ENCODE measurements at places on chromosomes 3 and 15. TPM values are rescaled to one million over a fixed set of nuclear protein-coding genes. Genes with fewer than 3 reads are reported as not detected.

DNA sequence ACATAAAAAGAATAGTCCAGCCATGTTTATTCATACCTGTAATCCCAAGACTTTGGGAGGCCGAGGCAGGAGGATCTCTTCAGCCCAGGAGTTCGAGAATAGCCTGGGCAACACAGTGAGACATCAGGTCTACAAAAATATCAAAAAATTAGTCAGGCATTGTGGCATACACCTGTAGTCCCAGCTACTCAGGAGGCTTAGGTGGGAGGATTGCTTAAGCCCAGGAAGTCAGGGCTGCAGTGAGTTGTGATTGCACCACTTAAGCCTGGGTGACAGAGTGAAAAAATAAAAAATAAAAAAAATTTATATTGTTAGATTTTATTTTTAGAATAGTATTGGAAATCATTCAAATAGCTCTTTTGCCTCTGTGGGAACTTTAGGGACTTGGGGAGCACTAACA is 12.8 kb upstream of the TM4SF1 start:
- DNase-seq, result no peak

DNA sequence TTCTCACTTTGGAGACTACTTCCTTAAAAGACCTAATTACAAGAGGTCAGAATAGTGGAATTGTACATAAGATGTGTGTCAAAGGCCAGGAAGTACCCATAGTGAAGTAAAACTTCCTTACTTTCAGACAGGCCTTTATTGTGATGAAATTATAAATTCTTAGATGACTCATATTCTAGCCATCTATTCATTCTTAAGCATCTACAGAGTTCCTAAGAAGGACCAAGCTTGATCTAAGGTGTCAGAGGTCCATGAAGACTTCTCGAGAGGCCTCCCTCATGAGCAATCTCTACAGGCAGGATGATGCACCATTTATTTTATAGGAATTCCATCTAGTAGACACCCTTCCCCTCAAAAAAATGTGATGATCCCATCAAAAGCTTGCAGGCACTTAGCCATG is 493.3 kb downstream of the MAGI1 start:
- peak; percentile 73 for DNase-seq

DNA sequence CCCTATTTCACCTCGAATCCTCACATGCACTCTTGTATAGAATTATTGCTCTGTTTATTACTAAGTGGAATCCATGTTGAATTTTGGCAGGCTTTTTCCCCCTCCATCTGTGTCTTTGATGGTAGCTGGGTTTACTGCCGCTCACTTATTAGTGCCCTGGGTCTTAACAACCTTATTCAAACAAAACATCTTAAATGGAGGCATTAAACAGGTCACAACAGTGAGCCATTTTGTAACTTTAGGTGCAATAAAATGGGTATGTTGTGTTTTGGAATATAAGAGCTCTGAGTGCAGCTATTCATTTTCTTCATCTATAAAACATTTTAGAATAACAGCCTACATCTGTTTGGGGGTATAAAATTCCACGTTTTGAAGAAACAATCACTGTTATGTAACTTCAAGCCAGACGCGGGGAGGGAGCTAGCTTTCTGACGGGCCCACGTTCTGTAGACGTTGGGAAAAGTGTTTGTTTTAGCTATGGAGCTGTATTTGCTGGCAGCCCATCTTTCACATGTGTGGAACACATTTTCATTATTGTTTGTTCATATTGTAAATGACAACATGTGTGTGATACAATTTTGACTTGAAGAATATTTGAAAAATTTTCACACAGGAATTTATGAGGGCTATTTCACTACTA is 122.0 kb downstream of the SLC25A26 start:
- DNase-seq, result no peak

DNA sequence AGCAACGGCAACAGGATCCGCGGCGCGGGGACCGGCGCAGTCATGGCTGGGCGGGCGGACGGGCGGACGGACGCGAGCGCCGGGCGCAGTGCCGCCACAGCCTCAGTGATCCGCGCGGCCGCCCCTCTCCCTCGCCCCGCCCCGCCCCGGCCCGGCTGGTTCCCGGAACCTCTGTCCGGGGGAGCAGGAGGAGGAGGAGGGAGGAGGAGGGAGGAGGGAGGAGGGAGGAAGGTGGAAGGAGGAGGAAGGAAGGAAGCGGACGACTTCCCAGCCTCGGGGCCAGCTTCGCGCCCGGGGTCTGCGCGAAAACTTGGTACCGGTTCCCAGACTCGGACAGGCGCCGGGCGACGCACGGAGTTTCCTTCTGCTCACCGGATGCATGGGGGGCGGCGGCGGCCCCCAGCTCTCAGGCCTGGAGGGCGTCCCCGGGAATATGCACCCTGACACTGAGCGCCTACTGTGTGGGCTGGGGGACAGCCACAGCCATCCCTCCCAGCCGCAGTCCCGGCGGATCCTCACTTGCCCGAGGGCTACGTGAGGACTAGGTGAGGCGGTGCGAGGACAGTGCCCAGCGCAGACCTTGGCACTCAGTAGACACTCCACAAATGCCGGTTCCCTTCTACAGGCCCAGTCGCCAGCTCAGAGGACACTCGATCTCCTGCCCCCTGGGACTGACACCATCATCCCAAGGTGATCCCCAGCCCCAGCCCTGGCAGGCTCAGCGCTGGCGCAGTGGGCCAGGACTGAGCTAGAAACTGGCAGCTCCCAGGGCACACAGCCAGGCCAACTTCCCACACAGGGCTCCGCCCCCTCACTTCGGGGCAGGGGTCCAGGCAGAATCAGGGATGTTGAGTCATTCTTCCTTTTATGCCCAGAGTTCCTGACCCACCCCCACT is at the start of gene SHISA5:
Gene SHISA5, minus strand, starts transcription at position 124 of the 896 bp plus-strand sequence. Its CDS starts 80 bp downstream, at position 44.
- peak; percentile 58 for DNase-seq

CCDC39 gene
- not detected for total RNA-seq

PCLAF gene
- 34.2 TPM for total RNA-seq

LMAN1L gene
- not detected for total RNA-seq

- DNase-seq, result no peak
Observed at GRCh38 chr15:63000706-63001105, 41.8 kb upstream of the TPM1 start.

DNAJB8 gene
- not detected for total RNA-seq

MASP1 gene
- 13.1 TPM for total RNA-seq

DNA sequence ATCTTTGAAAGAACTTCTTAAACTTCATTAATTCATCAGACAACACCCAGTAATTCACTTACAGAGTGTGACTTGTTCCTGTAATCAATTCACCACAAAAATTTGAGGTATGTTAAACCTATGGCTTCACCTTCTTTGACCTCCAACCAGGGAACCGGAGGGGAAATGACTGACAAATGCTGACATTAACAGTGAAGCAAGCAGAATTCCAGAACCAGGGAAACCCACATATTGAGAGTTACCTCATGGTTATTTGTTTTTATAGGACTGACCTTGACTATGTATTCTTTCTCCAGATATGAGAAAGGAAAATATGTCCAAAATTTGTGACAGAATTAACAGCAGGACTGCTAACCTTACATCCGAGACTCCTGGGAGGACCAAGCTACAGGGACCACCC is 2.7 kb downstream of the P3H2 start:
- peak; percentile 47 for DNase-seq

- DNase-seq, result peak; percentile 9
Observed at GRCh38 chr3:4314688-4315087, 11.5 kb downstream of the SETMAR start.

ASB14 gene
- not detected for total RNA-seq

DNA sequence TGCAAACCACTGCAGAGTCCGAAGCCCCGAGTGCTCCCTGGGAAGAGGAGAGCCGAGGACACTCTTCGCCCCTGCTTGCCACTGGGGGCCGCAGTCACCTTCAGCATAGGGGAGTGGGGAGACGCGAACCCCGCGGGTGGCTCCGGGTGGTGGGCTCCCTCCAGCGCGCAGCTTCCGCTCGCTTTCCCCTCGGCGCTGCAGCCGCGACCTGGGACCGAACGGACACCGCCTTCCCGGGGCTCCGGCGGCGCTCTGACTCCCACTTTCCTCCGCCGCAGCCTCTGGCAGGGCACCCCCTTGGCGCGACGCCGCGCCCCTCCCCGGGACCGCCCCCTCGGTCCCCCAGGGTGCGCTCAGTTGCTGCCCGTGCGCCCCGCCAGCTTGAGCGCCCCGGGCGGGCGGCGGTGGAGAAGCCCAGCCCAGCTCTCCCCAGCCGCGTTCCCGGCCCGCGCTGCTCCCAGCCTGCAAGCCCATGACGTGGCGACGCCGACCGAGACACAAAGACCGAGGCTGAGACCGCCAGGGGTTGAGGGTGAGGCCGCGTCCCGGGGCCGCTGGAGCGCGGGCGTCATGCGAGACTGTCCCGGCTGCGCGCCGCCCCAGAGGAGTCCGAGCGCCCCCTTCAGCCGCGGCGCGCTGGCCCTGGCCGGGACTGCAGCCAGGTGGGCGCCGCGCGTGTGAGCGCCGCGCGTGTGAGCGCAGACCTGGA is at the start of gene MINAR1:
Gene MINAR1, plus strand, starts transcription at position 701 of the 709 bp plus-strand sequence. CDS start 23,812 bp downstream, outside the sequence.
- DNase-seq, result peak; percentile 56

SLC12A1 gene
- total RNA-seq, result not detected

SETD2 gene
- 30.3 TPM for total RNA-seq

- DNase-seq, result peak; percentile 25
Observed at GRCh38 chr3:143139762-143140161, 20.2 kb downstream of the CHST2 start.

SCN11A gene
- total RNA-seq, result not detected

- DNase-seq, result peak; percentile 10
Observed at GRCh38 chr3:414063-414462, 217.5 kb downstream of the CHL1 start.

DNA sequence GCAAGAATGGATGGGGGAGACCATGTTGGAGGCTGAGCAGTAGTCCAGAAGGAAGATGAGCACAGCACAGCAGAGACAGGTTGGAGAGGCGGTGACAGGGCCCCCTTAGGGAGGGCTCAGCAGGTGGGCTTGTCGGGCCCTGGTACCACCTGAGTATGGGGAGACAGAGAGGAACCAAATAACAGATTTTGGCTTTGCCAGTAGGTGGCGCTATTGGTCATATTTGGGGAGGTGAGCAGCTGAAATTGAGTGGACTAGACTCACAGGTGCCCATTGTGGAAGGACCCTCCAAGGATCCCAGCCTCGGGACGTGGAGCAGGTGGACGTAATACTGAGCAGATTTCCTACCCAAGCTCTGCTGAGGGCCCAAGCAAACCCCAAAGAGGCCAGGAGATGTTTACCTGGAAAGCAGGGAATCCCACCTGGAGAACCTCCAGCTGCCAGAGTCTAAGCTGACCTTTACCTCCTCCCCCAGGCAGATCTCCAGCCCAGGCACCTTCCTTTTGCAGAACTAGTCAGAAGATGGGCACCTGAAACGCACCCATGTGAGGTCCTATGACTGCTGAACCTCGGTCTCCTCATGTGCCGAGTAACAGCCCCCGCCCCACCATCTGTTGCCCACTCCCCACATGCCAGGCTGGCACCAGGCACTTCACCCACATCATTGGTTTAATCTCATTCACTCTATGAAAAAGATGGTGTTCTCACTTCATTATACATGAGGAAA is 24.6 kb upstream of the CORO2B start:
- peak; percentile 58 for DNase-seq

GRCh38 chr3:124787476-124788195 is 57.4 kb downstream of the UMPS start:
- peak; percentile 61 for DNase-seq

GRCh38 chr3:115099986-115100571 is 47.0 kb downstream of the ZBTB20 start:
- DNase-seq, result peak; percentile 70

DNA sequence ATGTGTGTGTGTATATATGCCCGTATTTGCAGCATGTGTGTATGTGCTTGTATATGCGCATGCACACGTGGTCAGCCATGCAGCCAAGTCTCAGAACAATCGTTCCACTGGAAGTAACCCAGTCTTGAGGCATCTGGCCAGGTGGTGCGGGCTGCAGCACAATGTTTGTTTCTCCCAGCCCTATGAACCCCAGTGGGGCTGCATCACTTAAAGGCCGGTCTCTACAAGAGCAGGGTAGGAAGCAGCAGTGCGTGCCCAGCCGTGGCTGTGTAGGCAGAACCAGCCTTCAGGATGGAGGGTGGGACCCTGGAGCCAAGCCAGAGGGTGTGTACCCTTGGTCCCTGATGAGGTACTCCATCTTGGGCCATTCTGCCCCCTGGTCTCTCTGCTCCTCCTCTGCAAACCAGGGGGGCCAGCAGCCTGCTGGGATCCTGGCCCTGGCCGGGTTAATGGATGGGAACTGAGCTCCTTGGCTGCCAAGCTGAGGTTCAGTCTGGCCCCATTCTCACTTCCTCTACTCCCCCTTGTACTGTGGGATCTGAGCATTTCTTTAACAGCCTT is 11.8 kb downstream of the KLF13 start:
- DNase-seq, result no peak

- peak; percentile 92 for DNase-seq
Observed at GRCh38 chr3:108008931-108009639, 81.7 kb downstream of the CD47 start.

RAB6B gene
- 0.28 TPM for total RNA-seq

- peak; percentile 69 for DNase-seq
Observed at GRCh38 chr3:197791113-197791891, at the start of gene LRCH3. LRCH3 (plus strand) TSS chr3:197791254; CDS start chr3:197791279, 25 bp downstream.

GRCh38 chr3:14170531-14171159 is 7.8 kb downstream of the XPC start:
- DNase-seq, result peak; percentile 90

GRCh38 chr3:105233010-105233409 is 133.7 kb upstream of the ALCAM start:
- peak; percentile 35 for DNase-seq

DNA sequence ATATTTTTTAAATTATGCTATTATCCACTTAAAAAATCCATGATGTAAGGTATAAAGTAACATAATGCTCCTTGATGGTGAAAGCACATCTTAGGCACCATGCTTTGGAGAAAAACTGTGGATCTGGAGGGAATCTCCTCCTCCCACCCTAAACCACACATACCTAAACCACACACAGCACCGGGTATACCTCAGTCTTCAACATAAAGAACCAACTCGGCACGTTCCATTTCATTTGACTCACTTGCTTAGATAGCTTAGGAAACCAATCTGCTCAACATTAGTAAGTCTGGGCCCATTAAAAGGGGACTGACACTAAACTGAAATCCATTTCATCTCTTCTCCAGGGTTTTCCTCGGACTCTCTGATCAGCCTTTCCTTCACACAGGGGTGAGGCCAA is 945.7 kb upstream of the CFAP20DC start:
- DNase-seq, result no peak

PLSCR5 gene
- not detected for total RNA-seq

TUSC7 gene
- not detected for total RNA-seq

DNA sequence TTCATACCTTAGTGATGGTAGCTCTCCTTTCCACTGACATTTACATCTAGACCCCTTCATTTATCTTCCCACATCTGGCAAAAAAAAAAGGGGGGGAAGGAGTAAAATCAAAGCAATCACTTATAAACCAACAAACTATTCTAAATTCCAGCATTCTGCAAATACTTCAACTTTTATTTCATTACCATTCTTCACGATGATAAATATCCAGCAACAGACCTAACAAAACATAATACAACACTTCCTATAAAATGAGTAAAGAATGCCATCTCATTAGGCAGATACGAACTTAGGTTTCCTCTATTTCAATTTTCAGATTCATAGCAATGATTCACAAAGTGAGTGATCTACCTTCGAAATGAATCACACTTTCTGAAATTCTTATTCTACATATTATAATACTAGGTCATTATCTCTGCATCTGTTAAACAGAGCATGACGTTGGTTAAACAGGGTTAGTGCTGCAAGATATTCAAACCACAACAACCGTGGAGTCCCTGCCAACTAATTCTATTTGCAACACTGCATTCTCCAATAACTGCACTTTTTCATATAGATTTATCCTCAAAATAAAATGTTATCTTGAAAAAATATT is at the start of gene LRRFIP2:
Gene LRRFIP2, minus strand, starts transcription at position 51 of the 595 bp plus-strand sequence. CDS start 25,599 bp downstream, outside the sequence.
- DNase-seq, result peak; percentile 82

XCR1 gene
- not detected for total RNA-seq
